KG1 (cell line): ENCODE measurements at places on chromosomes 11 and 22.

DNA sequence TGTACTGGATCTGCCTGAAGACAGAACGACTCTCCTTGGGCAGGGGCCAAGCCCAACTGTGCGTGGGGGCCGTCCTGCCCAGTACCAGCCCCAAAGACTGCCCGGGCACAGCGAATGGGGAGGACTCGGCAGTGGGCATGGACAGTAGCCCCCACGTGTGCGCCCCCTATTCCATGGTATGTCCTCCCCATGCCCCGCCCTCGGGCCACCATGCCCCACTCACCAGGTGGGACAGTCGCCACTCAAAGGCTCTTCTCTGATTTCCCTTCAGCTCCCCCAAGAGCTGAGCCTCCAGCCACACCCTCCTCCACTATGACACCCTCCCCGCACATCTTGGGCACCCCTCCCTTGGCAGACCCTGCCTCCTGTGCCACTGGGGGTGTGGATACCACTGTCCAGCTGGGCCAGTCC is 43.5 kb downstream of the GNB1L start:
- no peak for DNase-seq

DNA sequence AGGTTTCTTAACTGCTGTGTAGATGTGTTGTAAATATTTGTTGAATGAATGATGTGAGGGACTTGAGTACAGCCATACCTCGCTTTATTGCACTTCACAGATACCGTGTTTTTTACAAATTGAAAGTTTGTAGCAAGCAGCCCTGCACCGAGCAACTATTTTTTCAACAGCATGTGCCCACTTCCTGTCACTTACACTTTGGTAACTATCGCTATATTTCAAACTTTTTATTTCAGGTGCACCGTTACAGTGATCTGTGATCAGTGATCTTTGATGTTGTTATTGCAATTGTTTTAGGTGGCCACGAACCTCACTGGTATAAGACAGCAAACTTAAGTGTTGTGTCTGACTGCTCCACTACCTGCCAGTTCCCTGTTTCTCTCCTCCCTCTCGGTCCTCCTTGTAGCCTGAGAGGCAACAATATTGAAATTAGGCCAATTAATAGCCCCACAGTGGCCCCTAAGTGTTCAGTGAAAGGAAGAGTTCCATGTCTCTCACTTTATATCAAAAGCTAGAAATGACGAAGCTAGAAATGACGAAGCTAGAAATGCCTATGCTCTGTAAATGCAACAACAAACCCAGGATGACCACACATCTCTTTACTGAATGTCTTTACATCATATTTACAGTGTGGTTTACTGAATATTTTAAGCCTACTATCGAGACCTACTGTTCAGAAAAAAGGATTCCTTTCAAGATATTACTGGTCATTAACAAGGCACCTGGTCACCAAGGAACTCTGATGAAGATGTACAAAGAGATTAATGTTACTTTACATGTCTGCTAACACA is 1.0 kb downstream of the SFI1 start:
- no peak for DNase-seq

DNA sequence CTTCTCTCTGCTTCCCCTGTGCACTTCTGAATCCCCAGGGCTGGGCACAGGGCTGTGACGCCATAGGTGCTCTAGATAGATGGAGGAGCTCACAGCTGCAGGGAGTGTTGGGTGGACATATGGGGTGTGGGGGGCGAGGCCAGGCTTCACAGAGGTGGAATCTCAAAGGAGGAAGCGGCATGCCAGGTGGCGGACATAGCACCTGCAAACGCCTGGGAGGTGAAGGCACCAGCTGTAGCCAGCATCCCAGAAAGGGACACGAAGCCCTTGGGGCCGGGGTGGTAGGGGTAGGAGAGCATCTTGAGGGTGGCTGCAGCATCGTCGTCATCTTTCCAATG is 14.6 kb upstream of the KCNQ1OT1 start:
- no peak for DNase-seq

DNA sequence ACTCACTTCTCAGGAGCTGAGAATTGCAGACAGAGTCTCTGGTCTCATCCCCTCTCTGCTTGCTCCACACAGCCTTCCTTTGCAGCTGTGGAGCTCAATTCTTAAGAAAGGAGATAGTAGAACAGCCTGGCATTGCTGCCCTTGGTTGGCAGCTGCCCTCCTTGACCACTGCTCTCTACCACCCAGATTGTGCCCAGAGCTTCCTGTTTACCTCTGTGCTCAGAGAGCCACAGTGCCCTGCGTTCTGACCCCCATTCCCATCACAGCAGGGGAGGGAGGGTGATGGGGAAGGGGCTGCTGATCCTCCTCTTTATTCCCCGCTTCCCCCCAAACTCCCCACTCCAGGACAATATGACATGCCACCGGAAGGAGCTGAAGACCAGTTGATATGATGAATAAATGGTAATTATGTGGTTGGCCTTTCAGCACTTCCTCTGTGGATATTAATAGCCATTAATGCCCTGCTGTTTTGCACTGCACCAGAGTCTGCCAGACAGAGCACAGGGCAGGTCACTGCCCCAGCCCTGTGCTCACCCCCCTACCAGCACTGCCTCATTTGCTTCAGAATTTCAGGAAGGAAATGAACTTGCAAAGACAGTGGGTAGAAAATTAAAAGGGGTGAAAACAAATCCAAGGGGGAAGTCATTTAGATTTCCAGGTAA is 426.8 kb upstream of the CADM1 start:
- no peak for DNase-seq

DNA sequence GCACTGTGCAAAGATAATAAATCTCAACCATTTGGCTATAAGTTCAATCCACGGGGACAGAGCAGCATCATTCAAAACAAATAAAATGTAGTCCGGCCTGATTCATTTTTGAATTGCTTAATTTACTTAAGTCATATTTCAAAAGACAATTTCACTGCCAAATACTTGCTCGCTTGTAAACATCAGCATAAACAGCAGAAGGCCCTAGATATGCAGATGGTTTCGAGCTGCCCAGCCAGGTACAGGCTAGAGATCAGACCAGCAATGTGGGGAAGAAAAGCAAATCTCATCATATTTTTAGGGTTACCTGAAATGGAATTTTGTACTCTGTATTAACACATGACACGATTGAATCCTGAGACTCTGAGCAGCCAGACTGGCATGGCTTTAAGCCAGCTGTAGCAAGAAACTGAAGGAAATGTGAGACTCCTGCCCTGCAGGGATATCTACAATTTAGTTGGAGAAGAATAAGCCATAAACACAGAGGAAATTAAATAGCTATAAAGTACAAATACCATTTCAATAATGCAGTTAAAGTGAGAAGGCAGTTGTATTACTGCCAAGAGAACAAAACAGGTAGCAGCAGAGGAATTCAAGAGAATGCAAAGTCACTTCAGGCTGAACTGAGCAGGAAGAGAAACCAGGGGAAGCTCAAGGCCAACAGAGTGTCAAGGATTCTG is 440.3 kb downstream of the ETS1 start:
- DNase-seq: no peak

GRCh38 chr11:124277804-124278203 is 21.6 kb downstream of the OR8G5 start:
- DNase-seq: no peak

DNA sequence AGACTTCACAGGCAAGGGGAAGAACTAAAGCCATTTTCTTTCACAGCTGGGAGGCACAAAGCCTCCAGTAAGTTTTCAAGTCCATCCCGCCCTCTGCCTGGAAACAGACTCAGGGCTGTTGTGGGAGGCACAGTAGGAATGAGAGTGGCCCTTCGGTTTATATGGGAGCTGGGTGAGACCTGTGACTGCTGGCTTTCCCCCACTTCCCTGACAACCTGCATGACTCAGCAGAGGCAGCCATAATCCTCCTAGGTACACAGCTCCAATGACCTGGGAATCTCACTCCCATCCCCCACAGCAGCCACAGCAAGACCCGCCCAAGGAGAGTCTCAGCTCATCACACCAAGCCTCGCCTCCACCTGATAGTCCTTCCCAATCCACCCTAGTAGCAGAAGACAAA is 12.1 kb upstream of the TMEM45B start:
- no peak for DNase-seq

DNA sequence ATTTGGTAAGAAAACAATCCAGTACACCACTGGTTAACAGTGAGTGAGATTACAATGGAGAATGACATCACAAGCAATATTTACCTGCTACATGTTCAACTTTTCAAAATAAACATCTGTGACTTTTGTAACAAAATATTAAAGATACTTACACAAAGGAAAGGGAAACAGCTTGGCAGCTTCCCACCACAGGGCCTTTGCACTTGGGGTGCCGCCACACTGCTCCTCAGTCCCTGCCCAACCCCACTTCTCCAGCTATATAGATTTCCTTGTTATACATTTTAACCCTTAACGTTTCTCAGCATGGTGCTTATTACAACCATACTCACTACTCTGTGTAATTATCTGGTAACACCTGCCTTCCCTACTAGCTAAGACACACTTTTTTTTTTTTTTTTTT is 10.9 kb downstream of the KMT5B start:
- DNase-seq: no peak

DNA sequence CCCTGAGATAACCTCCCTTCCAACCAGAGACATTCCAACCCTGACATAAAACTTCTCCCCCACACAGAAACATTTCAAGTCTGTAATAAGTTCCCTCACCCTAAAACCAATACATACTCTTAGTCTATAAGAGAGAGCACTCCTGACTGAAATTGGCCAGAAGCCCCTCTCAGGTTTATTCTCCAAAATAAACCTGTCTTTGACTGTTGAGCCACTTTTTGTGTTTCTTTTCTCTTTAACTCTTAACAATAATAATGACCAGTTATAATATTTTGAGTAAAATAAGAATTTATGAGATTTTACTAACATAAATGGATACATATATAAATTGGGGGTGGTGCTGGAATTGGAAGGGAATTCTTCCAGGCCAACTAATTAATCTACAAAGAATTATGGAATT is 93.6 kb downstream of the GRM5 start:
- DNase-seq: no peak

- DNase-seq: no peak
Measured at GRCh38 chr11:15278128-15278527, 163.4 kb downstream of the INSC start.

DNA sequence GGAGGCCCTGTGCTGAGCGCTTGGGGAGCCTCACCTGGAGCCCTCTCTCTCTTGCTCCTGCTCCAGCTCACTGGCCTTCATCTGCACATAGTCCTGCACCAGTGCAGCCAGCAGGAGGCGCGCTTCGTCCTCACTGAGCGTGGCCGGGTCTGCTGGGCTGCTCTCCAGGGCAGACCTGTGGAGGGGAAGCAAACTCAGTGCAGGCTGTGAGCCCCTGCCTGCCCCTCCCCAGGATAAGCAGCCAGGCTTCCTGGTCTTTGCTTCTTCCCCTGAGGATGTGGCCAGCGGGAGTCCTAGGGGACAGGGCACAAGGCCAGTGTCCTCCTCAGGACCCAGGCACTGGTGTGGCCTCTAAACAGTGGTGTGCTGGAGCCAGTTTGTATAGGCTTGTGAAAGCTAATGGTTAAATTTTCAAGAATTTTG is 2.2 kb downstream of the CALCA start:
- DNase-seq: no peak

GRCh38 chr11:73206801-73207200 is 11.3 kb upstream of the P2RY2 start:
- no peak for DNase-seq

DNA sequence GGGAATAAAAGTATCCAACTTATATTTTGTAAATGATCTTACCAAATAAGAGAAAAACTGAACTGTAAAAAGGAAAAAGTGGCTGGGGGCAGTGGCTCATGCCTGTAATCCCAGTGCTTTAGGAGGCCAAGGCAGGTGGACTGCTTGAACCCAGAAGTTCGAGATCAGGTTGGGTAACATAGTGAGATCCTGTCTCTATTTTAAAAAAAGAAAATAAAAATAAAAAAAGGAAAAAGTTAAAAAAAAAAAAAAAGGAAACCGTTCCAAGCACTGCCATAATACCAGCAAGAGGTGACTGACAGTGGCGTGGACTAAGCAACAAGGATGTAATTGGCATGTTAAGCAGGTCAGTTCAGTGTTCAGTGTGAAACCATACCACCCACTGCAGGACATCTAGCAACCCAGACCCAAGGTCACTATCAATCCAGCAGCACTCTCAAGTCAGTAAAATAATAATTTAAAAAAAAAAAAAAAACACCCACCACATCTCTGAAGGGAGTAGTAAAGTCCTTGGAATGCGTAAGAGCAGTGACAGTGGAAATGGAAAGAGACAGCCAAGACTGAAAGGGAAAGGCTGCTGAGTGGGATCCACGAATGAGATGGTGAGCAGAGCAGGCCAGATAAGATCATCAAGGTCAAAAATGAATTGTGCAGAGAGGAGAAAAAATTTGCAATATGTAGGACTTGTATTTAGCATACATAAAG is 43.6 kb downstream of the MAPK1 start:
- no peak for DNase-seq

DNA sequence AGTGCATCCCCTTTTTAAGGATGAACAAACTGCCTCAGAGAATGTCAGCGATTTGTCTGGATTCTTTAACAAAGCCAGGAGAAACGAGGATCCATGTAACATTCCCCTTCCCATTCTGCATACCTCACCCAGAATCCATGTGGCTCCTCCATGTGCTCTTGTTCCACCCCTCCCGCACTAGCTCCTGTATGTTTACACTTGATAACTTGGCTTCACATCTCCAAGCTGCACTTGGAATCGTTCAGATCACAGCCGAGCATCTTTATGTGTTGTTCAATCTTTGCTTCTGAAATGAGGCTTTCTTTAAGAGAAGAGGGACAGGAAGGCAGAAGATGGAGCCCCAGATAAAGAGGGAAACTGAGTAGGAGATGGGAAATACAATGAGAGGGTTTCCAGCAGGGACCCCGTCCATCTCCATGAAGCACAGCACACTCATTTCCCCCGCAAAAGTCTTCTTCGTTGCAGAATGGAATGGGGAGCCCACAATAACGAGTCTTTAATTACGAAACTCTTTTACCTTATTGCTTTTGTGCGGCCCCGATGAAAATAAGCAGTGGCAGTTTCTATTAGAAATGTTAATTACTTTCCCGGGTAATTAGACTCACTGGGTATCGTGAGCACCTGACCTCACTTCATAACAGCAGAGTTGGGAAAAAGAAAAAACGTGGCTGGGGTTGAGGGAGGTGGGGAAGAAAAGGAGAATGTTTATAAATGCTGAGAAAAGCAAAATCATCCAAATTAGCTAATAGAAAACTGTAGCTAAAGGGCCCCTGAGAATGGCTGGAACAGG is 96.8 kb upstream of the ISX start:
- no peak for DNase-seq

GRCh38 chr11:108286370-108286769 is 63.5 kb downstream of the ATM start:
- no peak for DNase-seq

DNA sequence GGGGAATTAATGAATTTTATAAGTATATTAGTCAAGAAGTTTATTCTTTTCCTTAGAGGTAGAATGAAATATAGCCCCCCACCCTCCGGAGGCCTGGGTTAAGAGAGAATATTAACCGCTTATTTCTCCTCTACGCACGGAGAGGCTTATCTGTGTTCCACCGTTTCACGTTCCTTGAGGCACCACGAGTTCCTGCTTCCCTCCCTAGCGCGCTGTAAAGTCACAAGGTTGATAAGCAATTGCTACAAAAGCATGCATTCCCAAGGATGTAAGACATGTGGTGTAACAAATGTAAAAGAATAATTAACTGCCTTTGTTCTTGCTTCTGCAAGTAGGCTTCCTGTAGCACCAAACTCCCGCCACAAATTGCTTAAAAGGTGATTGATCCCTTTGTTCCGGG is 1.5 kb upstream of the ANKRD42 start:
- DNase-seq: no peak
